ENCODE measurements at places on chromosomes 16 and 17.

- DNase-seq: no peak
Observed at GRCh38 chr16:66376577-66377305, 10.2 kb downstream of the CDH5 start.

- no peak for DNase-seq
Observed at GRCh38 chr16:1920727-1921171, 2.5 kb upstream of the HS3ST6 start.

DNA sequence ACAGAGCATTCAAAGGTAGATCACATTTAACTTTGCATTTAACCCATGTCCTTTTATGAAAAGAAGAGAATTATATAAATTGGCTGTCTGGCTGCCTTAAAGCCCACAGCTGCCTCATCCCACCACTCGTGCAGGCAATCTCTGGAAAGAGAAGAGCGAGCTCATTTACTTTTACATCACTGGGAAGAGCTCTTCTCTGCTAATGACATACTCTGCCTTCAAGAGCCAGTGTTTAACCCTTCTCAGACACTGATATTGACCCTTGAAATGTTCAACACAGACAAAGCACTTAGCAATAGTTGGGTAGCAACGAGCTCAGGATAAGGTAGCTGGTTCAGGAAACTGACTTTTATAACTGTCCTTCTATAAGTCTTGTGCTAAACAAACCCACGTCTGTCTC lies 6.8 kb downstream of the KRT38 start:
- DNase-seq: no peak

- no peak for DNase-seq
Observed at GRCh38 chr16:61210076-61210475, 826.2 kb downstream of the CDH8 start.

DNA sequence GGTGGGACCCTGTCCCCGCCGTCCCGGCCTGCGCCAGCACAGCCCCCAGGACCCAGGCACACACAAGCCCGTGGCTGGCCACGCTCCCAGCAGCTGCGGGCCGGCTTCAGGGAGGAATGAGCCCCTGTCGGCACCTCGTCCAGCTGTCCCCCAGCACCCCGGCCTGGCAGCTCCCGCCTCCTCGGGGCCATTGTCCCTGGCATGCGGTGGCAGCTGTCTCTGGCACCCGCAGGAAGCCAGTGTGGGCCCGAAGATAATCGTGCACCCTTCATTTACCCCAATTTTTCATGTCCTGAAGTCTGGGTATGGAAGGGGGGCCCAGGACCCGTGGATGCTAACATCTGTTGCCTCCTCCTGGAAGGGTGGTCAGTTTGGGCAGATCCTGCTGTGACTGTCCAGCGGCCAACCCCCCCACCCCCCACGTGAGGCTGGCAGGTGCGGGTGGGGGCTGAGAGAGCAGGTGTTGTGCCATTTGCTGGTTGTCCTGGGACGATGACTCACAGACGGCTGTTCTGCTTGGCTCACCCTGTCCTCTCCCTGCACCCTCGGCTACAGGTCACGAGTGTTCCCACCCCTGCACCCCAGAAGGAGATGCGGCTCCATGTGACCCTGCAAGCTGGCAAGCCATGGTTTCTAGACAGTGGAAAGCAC lies 4.0 kb upstream of the LMF1 start:
- peak; percentile 41 for DNase-seq

DNA sequence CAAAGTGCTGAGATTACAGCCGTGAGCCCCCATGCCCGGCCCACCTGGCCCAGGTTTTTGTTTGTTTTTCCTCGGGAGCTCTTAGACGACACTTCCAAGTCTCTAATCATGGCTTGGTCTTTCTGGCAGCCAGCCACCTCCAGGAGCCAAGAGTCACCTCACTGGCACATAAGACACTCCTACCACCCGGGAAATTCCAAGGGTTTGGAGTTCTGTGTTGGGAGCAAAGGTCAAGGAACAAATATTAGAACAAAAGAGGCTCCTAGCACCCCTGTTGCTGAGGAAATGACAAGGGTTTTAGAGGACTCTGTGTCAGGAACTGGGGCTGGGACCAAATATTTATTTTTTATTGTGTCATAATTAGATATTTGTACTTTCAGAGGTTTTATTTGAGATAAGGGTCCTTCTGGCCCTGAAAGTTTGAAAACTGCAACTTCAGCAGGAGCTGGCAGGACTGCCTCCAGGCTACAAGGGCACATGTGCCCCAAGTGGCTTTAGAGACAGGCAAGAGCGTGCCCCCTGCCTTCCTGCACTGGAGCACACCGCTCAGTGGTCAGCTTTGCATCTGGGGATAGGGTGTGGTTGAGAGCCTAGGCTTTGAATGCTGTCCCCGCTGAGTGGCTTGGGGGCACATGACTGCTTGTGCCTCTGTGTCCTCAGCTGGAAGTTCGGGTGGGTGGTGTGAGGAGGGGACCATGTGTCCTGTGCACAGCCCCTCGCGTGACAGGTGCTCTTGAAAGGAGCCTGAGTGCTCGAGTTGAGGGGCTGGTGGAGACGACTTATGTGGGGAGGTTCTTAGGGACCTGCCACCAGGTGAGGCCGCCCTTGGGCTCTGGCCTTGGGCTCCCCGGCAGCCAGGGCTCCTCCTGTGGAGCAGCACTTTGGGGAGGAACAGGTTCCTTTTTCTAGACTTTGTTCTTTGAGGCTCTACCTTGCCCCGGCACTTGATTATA lies 29.7 kb downstream of the MGRN1 start:
- no peak for DNase-seq

GRCh38 chr16:64543441-64543840 lies 578.4 kb downstream of the CDH11 start:
- DNase-seq: no peak

DNA sequence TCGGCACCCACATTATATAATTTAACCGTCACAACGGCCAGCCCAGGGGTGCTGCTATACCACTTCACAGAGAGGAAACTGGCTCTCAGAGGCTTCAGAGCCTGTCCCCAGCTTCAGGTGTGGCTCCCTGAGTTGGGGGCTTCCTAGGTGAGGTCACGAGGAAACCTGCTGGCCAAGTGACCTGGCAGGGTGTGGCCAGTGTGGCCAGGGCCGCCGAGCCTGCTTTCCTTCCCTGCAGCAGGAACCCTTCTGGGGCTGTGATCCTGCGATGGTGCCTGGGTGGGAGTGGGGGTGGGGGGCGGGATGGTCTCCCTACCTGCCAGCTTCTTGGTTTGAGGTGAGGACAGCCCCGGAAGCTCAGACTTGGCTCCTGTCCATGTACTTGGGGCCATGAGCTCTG lies 39.9 kb downstream of the ADCY7 start:
- DNase-seq: no peak

GRCh38 chr17:12546983-12547382 lies 118.7 kb upstream of the MYOCD start:
- DNase-seq: no peak

- DNase-seq: no peak
Observed at GRCh38 chr17:61429274-61429673, 22.9 kb upstream of the TBX4 start.

- no peak for DNase-seq
Observed at GRCh38 chr16:48121276-48121675, 34.5 kb downstream of the ABCC12 start.

DNA sequence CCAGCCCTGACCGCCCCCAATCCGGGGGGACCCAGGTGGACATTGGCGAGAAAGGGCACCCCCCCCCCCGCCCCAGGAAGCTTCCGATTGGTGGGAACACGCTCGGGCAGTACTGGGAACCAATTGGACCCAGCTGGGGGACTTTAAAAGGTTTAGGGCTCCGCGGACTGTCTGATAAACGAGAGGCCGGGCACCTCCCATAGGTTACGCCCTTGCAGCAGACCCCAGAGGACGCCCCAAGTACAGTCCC lies 245 bp downstream of the TMEM256 start:
- DNase-seq: no peak

- DNase-seq: no peak
Observed at GRCh38 chr17:76718516-76718915, 7.8 kb upstream of the MXRA7 start.

DNA sequence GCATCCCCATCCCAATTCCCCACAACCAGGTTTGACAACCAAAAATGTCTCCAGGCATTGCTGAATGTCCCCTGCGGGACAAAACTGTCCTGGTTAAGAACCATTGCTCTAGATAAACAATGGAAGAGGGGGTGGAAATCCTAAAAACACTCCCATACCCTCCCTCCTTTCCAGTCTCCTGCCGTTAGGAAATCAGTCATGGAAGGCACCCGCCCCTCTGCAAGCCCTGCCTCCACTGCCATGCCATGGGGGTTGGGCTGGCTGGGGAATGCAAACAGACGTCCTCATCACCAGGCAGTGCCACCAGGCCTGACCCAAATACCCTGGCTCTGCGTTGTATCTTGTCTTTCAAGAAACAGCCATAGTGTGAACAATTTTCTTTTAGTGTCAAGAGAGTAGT lies 57.5 kb downstream of the CYTH1 start:
- DNase-seq: no peak

DNA sequence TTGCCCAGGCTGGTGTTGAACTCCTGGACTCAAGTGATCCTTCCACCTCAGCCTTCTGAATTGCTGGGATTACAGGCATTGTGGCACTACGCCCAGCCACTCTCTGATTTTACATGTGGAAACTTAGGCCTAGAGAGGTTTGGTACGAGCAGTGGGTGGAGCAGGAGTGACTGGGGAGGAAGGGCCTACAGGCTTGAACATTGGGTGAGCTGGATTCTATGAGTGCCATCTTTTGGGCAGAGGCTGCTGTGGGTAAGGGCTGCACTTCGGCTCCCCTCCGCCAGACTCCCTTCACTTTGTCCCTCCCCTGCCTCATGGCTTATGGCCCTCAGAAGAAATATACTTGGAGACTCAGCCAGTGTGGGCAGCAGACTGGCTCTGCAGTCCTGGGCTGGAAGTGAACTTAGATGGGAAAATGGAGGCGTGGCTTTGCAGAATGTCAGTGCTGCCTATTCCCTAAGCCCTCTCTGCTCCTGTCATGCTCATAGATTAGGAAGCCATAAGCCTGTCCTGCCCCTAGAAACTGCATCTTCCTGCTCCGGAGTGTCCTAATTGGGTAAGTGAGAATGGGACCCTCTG lies 9.5 kb upstream of the MRC2 start:
- DNase-seq: no peak

GRCh38 chr17:40328386-40328766 lies 19.4 kb downstream of the RARA start:
- DNase-seq: no peak

DNA sequence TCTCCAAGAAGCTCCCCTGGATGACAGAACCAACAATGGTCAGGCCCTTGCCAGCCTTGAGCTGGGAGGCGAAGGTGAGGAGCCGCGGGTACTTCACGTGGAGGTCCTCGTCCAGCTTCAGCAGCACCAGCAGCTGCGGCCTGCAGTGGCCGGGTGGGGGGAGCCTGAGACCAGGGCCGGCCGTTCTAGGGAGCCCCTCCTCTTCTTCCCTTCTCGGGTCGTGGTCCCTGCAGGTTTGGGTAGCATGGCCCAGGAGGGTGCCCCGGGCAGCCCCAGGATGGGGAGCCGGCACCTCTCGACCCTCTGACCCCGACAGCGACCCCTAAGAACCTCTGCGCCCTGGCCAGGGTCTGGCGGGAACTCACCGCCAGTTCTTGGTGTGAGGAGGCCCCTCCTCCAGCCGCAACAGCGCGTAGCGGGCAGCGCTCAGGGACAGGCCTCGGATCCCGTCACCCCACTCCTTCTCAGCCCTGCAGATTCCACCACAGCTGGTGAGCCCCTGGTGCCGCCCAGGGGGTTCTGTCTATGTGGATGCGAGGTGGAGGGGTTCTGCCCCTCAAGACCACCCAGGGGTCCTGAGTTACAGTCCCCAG lies 3.1 kb upstream of the LCAT start:
- DNase-seq: no peak

DNA sequence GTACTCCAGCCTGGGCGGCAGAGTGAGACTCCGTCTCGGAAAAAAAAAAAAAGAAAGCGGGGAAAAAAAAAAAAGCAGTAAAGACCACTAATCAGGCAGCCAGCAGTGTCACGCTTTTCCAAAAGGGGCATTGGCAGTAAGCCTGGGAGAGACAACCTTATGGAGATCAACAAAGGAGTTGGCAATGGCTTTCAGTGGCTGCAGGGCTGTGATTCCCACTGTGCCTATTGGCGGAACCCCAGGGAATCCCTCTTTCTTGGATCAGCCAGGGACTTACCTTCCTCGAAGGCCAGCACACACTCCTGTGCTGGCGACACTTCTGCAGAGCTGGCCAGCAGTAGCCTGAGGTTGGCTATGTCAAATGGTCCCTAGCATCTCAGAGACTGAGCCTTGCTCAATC lies 43.2 kb upstream of the ZFHX3 start:
- DNase-seq: no peak

DNA sequence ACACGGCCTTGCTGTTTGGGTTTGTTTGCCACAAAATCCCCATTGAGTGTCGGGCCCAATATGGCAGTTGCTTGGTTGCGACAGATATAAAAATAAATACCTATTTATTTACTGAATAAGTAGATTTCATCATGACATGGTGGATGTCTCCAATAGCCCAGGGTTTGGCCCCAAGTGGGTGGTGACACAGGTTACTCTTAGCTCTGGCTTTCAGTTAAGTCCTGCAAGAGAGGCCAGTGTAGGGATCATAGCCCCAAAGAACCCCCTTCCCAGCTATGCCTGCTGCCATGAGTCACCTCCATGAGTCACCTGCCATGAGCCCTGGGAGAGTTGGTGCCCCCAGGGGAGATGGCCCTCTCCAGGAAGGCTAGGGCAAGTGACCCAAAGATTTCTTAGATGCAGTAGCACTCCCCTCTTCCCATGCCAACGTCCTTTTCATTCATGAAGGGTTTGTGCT lies 78.7 kb upstream of the LGALS9 start:
- no peak for DNase-seq

- DNase-seq: no peak
Observed at GRCh38 chr16:21603928-21604327, 4.6 kb downstream of the METTL9 start.

DNA sequence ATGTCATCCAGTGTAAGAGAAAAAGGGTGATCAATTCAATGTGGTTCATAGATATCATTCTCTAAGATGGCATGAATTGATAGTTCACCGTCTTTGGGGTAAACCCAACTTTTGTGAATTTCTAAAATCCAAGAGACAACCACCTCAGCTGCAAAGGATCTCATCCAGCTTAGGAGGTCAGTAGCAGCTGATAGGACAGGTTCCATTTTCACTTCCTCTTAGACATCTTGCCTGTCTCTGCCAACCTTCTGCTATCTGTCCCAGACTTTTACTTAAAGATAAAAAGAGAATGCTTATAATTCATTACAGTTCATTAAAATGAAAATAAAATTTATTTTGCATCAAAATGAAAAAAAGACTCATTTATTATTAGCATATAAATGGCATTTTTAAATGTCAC lies 468.2 kb downstream of the XYLT1 start:
- DNase-seq: no peak

GRCh38 chr16:69438465-69438864 lies 14.0 kb downstream of the CYB5B start:
- DNase-seq: no peak

DNA sequence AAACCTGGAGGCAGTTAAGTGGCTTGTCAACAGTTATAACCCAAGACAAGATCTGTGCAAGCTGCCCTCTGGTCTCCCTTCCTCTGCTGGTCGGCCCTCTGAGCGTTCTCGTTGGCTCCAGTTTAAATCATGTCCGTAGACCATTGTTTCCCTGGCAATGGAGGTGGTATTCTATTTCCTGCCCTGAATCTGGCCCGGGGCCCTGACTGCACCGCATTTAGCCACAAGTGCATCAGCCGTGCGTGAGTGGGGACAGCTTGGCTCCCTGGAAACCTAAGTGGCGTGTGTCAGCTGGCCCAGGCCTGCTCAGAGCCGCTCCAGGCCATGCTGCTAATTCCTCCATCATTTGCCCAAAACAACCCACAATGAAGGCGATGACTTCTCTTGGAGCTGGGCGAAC lies 15.0 kb upstream of the MYLK3 start:
- peak; percentile 43 for DNase-seq

- peak; percentile 94 for DNase-seq
Observed at GRCh38 chr17:19977293-19978208, at the start of gene AKAP10. TSS of gene AKAP10 (minus strand) at chr17:19977828. CDS start at chr17:19977679, 149 bp downstream.

- DNase-seq: no peak
Observed at GRCh38 chr17:54339731-54340130, 517.0 kb downstream of the KIF2B start.
